ACHN (cell line): ENCODE measurements at places on chromosomes 16 and 17.

DNA sequence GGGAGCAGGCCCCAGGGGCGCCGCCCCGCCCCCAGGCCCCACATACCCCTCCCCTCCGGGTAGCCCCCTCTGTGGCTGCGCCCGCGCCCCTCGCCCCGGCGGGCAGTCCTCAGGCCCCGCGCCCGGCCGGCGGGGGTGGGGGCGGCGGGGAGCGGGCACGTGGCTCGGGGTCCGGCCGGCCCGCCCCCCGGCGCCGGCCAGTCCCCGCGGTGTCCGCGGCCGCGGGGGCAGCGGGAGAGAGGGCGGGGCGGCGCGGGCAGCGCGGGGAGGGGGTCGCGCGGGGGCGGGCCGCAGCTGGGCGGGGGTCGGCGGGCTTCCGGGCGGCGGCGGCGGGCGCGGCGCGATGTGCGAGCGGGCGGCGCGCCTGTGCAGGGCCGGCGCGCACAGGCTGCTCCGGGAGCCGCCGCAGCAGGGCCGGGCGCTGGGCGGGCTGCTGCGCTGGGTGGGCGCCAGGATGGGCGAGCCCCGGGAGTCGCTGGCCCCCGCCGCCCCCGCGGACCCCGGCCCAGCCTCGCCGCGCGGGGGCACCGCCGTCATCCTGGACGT, 335 bp downstream of the NECAB2 start:
- no peak for DNase-seq

GRCh38 chr16:47467501-47467900, 6.4 kb downstream of the PHKB start:
- no peak for DNase-seq

DNA sequence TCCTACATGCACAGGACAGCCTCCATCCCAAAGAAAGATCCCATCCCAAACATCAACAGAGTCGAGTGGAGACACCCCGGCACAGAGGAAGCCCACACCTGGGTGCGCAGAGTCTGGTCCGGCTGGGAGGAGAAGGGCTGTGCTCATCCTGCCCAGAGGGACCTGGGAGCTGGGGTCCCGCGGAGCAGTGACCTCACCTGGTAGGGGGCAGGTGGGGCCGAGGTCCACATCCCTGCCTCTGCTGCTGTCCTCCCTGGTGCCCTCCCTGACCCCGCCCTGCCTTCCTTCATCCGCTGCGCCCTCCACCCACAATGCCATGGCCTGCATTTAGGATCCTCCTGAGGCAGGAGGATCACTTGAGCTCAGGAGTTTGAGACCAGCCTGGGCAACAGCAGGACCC, 2.9 kb downstream of the C16orf90 start:
- DNase-seq, result no peak

DNA sequence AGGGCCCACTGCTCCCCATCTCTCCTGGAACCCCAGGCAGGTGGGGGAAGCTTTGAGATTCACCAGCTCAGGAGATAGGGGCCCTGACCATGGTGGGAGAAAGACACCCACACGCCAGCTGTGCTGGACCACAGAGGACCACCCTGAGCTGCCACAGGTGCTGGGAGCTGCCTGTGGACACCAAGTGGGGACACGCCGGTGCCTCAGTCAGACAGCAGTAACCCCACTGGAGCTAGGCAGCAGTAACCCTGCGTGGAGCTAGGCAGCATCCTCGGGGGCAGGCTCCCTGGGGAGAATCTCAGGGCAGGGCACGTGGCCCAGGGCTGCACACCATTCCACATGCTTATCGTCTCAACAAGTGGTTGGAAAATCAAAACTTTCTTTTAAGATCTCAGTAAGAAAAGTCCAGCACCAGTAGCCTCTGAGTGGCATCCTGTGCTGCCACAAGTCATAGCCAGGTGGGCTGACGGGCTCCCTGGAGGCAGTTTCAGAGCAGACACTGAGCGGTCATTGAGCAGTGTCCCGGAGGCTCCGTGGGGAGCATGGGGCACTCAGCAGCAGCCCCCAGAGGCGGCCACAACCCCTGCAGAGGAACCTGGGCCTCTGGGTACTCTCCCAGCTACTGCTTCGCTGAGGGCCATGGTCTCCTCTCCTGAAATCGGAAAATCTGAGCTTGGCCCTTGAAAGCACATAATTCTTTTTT, 8.0 kb upstream of the HEXD start:
- no peak for DNase-seq

- no peak for DNase-seq
These were observed 7.1 kb upstream of the SRCAP start for GRCh38 chr16:30691907-30692306.

- DNase-seq, result no peak
These were observed 17.1 kb downstream of the ANKRD11 start for GRCh38 chr16:89473136-89473712.

DNA sequence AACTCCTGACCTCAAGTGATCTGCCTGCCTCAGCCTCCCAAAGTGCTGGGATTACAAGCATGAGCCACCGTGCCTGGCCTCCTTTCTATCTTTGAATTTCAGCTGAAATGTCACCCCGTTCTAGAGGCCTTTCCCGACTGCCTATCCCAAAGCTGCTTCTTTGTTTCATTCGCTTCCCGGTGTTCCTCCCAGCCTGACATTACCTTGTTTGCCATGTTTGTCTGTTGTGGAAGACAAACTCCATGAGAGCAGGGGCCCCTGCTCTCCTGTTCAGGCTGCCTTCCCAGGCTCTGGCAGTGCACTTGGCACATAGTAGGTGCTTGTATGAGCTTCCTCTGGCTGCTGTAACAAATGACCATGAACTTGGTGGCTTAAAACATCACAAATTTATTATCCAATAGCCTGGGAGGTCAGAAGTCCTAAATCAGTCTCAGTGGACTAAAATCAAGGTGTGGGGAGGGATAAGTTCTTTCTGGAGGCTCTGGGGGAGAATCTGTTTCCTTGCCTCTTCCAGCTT, 2.6 kb upstream of the CCL22 start:
- DNase-seq, result no peak

GRCh38 chr17:78736526-78737079, 45.5 kb downstream of the CYTH1 start:
- peak; percentile 89 for DNase-seq

DNA sequence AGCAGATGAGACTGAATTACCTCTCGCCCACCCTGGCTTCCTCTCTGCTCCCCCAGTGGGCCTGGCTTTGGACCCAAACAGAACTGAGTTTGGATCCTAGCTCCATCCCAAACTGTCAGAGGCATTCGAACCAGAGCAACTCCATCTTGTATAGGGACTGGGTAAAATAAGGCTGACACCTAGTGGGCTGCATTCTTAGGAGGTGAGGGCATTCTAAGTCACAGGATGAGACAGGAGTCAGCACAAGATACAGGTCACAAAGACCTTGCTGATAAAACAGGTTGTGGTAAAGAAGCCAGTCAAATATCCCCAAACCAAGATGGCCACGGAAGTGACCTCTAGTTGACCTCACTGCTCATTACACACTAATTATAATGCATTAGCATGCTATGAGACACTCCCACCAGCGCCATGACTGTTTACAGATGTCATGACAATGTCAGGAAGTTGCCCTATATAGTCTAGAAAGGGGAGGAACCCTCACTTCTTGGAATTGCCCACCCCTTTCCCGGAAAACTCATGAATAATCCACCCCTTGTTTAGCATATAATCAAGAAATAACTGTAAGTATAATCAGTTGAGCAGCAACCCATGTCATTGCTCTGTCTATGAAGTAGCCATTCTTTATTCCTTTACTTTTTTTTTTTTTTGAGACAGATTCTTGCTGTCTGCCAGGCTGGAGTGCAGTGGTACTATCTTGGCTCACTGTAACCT, 44.4 kb downstream of the LYRM1 start:
- peak; percentile 16 for DNase-seq

DNA sequence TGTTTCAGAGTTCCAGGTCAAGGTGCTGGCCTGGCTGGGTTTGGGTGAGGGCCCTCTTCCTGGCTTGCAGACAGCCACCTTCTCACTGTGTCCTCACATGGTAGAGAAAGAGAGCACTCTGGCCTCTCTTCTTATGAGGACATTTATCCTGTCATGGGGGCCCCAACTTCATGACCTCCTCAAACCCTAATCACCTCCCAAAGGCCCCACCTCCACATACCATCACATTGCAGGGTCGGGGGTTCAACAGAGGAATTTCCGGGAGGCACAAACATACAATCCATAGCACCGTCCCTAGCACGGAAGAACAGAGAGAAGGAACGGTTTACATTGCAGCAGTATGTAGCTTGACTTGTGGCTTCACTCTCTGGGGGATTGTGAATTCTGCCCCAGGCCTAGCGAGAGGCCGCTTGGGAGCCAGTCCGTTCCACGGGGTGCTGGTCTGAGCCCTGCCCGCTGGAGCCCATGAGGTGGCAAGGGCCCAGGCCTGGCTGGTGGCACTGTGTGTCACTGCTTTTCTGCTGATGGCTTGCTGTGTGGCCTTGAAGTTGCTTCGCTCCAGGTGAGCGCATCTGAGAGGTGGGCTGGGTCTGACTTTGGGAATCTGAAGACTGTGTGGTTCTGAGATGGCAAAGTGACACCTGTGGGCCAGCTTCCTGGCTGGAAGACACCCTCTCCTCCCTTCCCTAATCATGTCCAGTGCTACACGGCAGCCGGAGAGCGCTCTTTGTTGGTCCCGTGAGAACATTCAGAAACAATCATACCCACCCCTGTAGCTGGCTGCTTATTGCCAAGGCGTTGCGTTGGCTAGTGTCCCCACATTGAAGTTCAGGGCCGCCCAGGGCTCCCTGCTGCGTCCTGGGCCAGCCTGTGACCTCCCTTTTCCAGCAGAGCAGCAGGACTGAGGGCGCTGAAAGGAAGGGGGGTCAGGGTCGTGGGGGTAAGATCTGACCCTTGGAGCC, 98.3 kb downstream of the CMIP start:
- no peak for DNase-seq

GRCh38 chr17:55444471-55445441, 23.1 kb upstream of the MMD start:
- DNase-seq, result peak; percentile 62

DNA sequence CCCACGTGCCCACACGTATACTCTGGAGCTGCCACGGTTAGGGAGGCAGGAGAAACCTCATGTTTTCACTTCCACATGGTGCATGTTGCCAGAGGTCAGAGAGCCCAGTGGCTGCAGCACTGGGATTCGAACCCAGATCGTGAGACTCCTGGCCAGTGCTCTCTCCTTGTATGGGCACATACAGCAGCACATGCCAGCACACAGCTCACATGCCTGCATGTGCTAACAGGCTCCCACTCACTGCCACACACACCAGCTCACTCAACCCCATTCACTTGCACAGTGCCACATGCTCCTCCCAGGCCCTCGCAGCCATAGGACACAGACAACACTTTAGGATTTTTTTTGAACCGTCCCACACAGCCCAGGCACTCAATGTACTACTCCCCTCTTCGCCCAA, 49.5 kb upstream of the MRPS23 start:
- DNase-seq, result no peak

GRCh38 chr16:83005653-83006160, 378.9 kb downstream of the CDH13 start:
- DNase-seq, result no peak

DNA sequence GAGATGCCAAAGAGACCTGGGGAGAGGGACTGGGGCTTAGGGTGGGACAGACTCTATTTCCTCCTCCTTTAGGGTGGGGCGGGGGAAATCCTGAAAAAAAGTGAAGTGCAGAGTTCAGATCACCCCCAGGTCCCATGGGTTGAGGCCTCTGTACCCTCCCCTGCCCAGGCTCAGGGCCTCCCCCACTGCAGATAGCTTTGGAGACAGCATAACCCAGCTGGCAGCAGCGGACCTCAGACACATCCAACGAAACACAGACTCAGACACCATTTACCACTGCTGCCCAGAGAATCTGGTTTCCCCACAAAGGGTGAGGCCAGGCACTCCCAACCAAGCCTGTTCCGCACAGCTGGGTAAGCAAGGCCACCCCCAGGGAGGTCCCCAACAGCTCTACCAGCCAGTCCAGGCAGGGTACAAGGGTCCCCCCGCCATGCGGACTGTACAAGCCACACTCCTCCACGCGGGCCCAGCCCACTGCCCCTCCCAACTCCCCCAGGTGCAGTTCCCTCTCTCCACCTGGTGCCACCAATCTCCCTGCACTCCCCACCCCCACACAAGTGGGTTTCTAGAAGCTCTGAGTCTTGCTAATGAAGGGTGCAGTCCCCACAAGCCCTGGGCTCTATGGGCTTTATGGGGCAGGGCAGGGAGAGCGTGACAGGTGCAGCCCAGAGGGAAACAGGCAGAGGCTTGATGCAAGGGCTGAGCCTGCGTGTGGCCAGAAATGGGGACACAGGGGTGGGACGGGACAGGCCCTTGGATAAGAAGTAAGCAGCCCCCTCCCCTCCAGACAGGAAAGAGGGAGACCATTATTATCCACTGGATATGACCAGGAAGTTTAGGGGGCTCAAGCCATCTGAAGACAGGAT, 8.9 kb downstream of the RHBDF2 start:
- DNase-seq, result no peak

DNA sequence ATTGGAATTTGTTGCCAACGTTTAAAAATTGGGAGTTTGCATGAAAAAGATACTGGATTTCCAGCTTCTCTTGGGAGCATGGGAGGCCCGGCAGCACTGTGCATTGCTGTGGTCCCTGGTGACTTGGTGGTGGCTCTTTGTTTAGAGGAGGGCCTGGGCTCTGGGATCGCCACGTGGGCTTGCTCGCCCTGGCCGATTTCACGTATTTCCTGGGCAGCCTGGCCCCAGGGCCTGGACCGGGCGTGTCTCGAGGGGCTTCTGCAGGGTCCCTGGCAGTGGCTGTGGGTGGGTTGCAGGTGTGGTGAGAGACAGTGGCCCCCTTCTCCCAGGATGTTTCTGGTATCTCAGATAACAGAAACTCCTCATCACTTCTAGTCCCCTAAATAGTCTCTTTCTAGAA, 67.9 kb downstream of the ATP2C2 start:
- no peak for DNase-seq

DNA sequence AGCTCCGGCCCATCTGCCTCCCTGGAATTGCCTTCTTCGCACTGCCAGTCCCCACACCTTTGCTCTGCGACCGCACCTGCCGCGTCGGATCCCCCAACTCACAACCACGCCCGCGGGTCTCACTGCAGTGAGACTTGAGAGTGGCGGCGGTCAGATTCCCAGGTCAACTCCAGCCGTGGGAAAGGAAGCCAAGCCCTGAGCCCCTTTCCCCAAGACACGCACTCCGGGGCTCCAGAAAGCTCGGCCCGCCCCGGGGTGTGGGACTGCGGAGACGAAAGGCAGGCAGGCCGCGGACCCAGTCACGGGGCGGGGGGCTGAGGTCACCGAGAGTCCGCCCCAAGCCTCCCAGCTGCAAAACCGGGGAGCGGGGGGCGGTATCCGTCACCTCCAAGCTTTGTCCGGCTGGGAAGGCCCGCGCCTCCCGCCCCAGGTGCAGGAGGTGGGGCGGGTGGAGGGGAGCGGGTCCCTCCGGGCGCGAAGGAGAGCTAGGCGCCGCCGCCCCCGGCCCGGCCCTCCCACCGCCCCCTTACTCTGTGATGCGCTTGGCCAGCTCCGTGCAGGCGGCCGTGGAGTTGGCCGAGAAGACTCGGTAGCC, 615 bp downstream of the PRPSAP1 start:
- peak; percentile 17 for DNase-seq
